ENCODE measurements at places on chromosomes 16 and 17.

- no peak for DNase-seq
Measured at GRCh38 chr16:14458576-14458975, 171.5 kb downstream of the PARN start.

- no peak for DNase-seq
Measured at GRCh38 chr17:44792276-44792675, 33.5 kb downstream of the ADAM11 start.

GRCh38 chr17:74452033-74452840 lies 14.2 kb upstream of the CD300A start:
- DNase-seq, result no peak

GRCh38 chr16:180101-180675 lies at the start of gene HBQ1:
Gene HBQ1, plus strand, starts transcription at chr16:180459. Its CDS starts 28 bp downstream, at chr16:180487.
- no peak for DNase-seq

DNA sequence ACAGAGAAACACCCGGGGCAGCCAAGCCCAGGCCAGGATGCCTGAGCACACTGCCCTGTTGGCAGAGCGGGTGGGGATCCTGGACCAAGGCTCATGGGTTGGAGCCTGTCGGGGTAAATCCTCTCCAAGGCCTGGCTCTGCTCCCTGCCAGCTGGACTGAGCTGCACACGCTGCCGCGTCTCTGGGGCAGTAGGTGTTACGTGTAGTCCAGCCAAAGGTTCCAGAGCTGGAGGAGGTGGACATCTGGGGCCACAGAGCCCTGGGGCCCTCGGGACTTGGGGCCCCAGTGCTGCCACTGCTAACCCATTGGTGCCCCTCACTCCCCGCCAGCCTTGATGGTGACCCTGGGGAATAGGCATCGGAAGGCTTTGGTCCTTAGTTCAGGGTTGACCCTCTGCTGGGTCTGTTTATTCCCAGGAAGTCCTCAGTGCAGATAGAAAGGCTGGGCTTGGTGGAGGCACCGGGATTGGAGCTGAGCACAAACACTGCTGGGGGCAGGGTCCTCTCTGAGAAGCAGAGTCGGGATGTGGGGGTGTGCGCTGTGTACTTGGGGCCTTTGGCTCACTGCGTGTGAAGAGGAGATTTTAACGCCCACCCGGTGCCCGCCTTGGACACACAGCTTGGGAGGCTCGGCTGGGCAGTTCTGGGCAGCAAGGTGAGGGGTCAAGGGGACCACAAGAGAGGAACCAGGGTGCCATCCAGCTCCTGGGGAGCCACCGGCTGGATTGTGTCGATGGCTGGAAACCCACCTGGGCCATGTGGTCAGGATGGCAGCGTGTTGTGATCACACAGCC lies 16.3 kb upstream of the CBX4 start:
- DNase-seq, result no peak

GRCh38 chr17:58995247-58995940 lies 111.3 kb downstream of the TRIM37 start:
- DNase-seq, result no peak

DNA sequence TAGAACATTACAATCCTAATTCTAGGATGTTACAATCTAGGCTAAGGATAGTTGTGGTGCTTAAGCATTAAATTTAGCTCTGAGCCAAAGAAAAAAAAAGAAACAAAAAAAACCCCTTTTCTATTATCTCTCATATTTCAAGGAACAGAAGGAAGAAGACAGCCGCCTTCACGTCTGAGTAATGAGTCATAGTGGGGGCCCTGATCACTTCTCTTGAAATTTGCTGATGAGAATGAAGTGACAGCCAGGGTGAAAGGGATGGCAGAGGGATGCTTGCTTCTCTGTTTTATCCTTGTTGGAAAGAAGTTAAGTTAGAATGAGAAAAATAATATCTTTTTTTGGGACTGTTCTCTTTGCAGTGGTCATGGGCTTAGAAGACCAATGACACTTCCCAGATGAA lies 82.6 kb upstream of the MPHOSPH6 start:
- no peak for DNase-seq

DNA sequence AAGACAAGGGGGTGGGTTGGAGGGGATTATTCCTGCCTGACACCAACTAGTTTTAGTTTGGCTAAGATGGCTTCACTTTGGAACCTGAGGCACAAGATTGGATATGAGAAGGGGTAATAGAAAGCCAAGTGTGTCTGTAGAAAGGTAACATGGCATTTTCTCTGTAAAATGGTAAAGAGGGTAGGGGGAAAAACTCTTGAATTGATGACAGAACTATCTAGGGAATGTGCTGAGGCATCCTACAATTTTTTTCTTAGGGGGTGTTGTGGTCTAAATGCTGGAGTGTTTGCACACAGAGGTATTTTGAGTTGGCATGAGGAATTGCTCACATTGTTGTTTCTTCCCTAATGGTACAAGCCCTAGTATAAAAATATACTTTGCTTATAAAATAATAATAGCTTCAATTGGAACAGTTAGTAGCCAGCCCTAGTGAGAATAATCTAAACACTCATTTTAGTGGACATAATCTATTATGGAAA lies 25.8 kb downstream of the YPEL2 start:
- no peak for DNase-seq

DNA sequence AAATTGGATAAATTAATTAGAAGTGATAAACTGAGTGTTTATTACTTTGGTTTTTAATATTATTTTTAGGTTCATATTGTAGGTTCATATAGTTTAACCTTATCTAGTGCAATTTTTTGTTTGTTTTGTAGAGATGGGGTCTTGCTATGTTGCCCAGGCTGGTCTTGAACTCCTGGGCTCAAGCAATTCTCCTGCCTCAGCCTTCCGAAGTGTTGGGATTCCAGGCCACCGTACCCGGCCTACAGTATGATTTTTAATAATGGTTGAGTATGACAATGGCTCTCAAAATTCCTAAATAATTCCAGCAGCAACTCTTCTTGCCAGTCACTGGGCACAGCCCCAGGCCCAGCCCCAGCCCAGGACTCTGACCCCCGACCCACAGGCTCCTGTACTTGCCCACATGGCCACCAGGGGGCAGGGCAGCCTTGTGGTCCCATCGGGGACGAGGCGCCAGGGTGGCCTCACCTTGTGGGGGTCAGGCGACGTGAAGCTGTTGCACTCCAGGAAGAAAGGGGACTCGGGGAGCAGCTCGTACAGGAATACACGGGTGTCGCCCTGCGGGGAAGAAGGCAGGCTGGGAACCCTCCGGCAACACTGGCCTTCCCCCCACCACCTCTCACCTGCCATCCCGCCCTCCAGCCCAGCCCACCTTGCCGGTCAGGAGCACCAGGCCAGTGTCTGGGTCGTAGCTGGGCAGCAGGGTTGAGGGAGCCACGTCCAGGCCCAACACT lies 7.9 kb upstream of the PAM16 start:
- DNase-seq, result no peak

DNA sequence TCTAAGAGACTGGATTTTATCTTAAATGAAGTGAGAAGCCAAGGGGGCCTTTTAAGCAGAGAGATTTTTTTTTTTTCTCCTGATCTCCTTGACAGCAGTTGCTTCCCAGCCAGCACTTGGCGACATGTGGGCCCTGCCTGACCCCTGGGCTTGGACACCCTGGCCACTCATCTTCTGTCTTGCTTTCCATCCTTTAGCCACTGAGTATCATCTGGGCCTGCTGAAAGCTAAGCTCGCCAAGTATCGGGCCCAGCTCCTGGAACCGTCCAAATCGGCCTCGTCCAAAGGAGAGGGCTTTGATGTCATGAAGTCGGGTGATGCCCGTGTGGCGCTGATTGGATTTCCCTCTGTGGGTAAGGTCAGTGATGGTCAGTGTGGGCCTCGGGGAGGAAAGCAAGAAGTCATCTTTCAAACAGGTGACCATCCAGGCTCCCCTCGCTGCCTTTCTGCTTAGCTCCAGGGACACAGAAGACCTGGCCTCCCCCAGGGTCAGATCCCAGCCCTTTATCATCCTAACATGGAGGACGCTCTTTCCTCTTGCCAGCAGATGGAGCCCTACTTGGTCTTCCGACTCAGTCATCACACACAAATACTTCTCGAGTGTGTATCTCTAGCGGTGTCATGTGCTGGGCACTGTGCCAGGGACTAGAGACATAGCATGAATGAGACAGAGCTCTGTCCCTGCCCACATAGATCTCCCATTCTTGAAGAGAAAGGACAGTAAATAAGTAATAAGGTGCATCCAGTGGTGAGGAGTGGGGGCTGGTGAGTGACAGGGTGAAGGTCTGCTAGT lies 6.1 kb downstream of the DRG2 start:
- DNase-seq, result no peak

GRCh38 chr17:33056399-33057146 lies 64.9 kb downstream of the SPACA3 start:
- DNase-seq, result no peak

GRCh38 chr17:33387406-33387805 lies 94.3 kb upstream of the ASIC2 start:
- no peak for DNase-seq

GRCh38 chr16:9351440-9351839 lies 260.0 kb downstream of the HAPSTR1 start:
- DNase-seq, result no peak

- DNase-seq, result no peak
Measured at GRCh38 chr17:51427323-51427811, 167.0 kb downstream of the UTP18 start.

GRCh38 chr17:14316126-14316832 lies 15.4 kb downstream of the HS3ST3B1 start:
- no peak for DNase-seq

GRCh38 chr17:60559995-60560859 lies 34.2 kb upstream of the APPBP2 start:
- DNase-seq, result no peak

- DNase-seq, result no peak
Measured at GRCh38 chr17:56623383-56623782, 29.9 kb downstream of the NOG start.

- DNase-seq, result peak; percentile 9
Measured at GRCh38 chr16:76386784-76387183, 109.6 kb downstream of the CNTNAP4 start.

GRCh38 chr17:74444406-74444805 lies 12.5 kb downstream of the GPRC5C start:
- DNase-seq, result no peak

GRCh38 chr17:71709271-71709890 lies 411.4 kb upstream of the SOX9 start:
- DNase-seq, result no peak

DNA sequence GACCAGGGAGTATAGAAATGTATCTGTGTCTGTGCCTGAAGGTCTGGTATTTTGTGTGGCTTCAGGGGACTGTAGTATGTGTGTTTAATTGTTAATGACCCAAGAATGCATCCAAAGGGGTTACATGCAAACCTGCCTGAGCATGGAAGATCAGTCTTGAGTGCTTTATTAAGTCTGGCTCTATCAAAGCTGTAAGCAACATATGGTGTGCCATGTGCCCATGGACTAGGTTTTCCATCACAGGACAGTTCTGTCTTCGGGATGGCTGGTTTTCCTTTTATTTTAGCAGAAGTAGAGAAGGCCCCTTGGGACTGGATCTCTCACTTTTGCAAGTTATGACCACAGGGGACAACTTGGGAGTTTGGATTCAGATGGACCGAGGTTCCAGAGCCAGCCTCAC lies 18.2 kb downstream of the RBFOX1 start:
- DNase-seq, result no peak

DNA sequence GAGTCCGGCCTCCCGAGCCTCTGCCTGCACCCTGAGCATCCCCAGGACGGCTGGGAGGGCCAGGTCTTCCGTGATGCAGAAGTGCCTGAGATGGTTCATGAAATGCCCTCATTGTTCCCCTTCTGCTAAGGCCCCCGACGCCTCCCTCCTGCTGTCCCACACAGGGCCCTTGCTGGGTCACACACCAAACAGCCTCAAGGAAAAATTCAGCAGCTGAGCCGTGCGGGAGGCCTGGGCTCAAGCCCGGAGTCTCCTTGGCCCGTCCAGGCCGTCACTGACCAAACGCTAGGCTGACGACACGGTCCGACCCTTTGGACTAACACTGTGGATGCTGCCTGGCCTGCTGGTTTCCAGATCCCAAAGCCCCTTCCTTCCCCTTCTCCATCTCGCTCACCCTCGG lies 90.2 kb downstream of the RTN4RL1 start:
- no peak for DNase-seq

DNA sequence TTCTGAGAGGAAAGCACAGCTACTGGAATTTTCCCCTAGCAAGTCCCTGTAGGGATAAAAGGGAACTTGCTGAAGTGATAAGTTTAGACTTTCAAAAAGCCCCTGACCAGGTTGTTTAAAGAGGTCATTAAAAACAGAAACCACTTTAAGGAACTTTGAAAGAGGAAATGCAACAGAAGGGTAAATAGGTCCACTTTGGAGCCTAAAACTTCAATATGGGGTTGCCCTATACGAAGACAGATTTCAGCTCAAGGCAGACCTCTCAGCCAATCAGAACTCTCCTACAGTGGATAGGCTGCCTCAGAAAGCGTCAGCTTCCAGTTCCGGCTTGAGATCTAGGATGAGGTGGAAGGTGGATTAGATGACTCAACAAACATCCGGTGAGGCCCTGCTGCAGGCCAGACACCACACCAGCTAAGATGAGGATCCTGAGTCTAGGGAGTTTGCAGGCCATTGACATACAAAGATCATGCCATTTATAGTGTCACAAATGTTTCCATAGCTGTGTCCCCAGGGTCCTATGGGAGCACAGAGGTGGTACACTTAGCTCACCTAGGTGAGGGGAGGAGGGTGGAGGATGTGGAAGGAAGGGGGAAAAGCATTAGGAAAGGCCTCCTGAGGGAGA lies 7.9 kb upstream of the MFSD6L start:
- DNase-seq, result no peak

DNA sequence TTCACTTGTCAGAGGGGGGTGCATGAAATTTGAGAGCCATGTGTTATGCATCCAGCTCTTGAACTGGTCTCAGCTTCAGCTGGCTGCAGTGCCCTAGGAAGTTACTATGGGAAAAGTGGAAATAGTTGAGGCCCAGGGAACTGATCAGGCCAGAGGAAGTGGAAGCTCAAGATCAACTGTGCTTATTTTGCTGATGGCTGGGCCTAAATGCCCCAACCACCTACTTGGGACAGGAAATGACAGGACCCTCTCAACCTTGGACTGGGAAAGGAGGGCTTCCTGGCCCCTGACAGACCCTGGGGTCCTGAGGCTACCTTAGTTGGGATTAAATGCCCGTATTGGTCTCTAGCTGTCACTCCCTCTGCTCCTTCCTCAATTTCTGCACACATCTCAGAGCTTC lies 1.2 kb upstream of the TAOK2 start:
- DNase-seq, result no peak

- DNase-seq, result no peak
Measured at GRCh38 chr16:17887963-17888362, 417.2 kb upstream of the XYLT1 start.

DNA sequence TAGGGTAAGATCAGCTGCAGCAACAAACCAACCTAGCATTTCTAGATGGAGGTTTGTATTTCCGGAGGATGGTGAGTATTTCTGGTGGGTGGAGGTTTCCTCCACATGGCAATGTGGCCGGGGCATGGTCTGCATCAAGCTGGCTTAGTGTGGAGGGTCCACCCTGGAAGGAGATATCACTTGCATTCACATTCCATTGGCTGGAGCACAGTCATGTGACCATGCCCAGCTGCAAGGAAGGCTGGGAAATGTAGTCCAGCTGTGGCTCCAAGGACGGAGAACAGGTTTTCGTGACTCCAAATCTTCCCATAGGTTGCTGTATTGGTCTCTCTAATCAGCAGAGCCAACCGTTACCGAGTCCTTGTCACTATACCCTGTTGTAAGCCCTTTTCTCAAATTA lies 68.7 kb downstream of the RAI1 start:
- peak; percentile 69 for DNase-seq

Measured in 8988T (cell line).